ENCODE measurements at places on chromosomes 5 and 9.

- DNase-seq = peak; percentile 77
These were observed 12.5 kb downstream of the SRFBP1 start for GRCh38 chr5:121974261-121974660.

- no peak for DNase-seq
These were observed 146.3 kb downstream of the CETN3 start for GRCh38 chr5:90263102-90263820.

- DNase-seq = no peak
These were observed 8.0 kb downstream of the DELE1 start for GRCh38 chr5:141931694-141932093.

DNA sequence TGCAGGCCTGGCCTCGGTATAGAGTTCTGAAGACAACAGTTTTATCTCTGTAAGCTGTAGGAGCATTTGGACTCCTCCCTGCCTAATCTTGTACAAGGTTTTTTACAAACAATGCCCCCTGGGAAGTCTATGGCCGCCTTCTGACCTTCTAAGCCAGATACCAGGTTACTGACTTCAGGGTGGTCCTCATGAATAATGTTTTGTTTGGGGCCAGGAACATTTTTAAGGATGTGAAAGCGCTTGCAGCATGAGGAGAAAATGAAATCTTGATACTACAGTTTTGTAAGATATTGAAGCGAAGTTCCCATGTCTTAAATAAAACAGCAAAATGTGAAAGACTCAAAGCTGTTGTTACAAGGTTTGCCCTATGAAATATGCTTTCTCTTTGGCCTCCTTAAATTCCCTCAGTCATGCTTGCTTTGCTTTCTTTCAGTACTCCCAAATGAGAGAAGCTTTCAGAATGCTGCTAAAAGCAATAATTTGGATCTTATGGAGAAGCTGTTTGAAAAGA is 5.2 kb downstream of the ANKDD1B start:
- DNase-seq = no peak

GRCh38 chr5:145683431-145683830 is 151.7 kb downstream of the PRELID2 start:
- no peak for DNase-seq

- DNase-seq = no peak
These were observed 261.7 kb downstream of the KIF4B start for GRCh38 chr5:155275222-155275621.

- no peak for DNase-seq
These were observed 26.4 kb downstream of the PTPN3 start for GRCh38 chr9:109471475-109472393.

DNA sequence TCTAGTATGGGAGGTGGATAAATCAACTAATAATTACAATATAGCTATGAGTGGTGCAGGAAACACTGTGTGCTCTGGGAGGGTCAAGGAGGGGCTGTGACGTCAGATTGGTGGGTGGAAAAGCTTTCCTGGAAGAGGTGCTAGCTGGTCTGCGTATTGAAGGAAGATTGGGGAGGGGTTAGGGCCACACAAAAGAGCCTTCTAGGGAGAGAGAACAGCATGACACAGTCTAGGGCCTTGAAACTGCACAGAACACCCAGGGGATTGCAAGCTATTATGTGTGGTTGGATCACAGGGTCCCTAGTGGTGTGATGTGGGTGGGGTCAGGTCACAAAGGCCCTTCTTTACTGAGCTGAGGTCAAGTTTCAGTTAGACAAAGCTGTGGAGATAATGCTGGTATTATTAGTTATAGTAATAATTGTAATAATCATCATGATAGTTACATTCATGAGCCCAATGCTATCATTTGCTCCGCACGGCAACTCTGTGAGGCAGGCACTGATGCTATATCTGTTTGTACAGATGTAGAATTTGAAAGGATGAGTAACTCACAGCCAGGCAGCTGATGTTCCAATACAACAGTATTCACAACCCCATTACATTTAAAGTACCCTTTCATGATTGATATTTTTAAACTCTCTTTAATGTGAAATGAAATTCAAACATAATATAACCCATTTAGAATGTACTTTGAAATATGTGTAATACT is 197.4 kb upstream of the IL12B start:
- DNase-seq = no peak

DNA sequence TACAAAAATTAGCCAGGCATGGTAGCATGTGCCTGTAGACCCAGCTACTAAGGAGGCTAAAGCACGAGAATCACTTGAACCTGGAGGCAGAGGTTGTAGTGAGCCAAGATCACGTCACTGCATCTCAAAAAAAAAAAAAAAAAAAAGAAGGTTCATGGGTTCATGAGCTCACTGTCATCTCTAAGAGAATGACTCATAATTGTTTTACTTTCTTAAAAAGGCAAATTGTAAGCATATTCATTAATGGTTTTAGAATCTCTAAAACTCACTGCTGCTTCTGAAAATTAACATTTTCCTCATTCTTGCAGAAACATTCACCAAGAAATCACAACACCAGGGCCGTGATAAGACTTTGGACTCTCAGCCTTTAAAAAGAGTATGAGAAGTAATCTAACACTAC is 103.6 kb downstream of the GNA14 start:
- no peak for DNase-seq

DNA sequence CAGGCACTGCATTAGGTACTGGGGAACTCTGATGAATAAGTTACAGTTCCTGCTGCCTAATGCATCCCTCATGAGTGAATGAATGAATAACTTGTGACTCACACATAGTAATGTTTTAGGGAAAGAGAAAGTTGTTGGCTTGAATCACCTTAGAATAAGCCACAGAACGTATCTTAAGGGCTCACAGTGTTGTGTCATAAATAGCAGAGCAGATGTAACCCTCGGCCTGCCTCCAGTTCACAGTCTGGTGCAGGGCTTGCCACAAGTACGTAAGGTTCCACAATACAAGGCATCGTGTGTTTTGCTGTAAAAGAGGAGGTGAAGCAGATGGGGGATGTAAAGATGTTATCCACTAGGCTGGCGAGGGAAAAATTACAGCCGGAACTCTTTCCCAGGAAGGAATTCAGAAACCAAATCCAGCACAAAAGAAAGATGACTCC is 218.7 kb downstream of the TRPM3 start:
- DNase-seq = no peak

DNA sequence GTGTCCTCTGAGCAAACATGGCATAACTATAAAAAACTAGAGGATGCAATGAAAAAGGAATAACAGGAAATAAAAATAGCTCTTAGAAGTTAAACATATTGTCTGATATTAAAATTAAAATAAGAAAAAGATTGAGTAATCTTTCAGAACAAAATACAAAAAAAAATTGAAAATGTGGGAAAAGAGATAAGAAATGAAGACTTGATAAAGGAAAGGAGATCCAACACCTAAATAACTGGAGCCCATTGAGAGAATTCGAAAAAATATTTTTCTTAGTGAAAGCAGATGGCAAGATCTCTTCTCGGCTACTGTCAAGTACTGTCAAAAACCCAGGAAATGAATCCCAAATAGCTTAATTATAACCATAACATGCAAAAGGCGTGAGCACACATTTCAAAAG is 24.9 kb downstream of the LIFR start:
- DNase-seq = no peak

DNA sequence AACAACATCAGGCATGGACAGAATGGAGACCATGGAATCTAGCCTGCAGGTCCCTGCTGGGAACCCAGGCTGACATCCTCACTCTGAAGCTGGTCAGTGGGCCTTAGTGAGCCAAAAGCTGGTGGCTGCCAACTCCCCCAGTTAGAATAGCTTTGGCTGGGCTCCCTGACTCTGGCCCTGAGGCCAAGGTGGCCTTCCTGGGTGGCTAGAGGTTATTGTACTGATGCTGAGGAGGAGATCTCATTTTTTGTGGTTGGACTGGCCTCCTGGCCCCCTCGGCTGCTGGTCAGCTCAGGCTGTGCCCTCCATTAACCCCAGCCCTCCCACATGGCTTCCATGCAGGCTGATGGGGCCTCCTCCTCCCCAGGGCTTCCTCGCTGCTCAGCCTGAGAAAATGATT is 101.2 kb upstream of the PANK3 start:
- DNase-seq = no peak

- no peak for DNase-seq
These were observed 981.2 kb downstream of the TLE4 start for GRCh38 chr9:80552931-80553330.

DNA sequence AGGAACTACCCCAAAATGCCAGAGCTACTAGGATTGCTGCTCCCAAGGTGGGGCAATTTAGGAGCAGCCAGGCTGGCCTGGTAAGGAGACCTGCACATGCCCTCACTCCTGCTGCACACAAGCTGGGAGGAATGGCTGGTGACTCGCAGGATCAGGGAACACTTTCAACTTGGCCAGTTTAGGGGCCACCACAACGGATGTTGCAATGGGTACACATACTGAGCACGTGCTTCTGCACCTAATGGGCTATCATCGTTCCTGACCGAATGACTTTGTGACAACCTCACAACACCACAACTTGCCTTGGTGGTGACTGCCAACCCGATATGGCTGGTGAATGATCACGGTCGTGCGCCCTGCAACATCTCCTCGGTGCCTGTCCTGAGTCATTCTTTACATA is 172.0 kb downstream of the ROR2 start:
- DNase-seq = no peak

GRCh38 chr5:169248550-169248949 is 52.4 kb downstream of the SLIT3 start:
- no peak for DNase-seq

GRCh38 chr5:157160001-157160400 is 6.1 kb downstream of the GARIN3 start:
- no peak for DNase-seq

DNA sequence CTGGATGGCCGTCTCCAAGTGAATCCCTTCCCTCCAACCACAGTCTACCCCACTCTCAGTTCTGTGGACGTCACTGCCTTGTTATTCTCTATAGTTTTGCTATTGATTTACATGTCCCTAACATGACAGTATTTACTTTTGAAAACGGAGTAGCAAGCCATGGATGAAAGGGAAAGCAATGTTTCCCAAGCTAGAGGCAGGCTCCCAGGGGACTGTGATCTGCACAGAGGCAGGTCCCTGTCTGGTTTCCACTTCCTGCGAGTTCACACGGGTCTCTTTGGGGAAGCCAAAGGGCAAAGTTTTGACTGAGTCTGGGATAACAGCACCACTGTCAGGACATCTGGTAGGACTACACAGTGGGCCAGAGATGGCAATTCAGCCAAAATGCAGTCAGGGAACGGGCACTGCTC is 12.7 kb downstream of the C9orf153 start:
- DNase-seq = no peak

- DNase-seq = no peak
These were observed 130.3 kb upstream of the DMRT1 start for GRCh38 chr9:710951-711745.

GRCh38 chr9:129131300-129132145 is 20.3 kb downstream of the PTPA start:
- no peak for DNase-seq

GRCh38 chr5:138460032-138460693 is 5.1 kb upstream of the EGR1 start:
- DNase-seq = no peak

- DNase-seq = no peak
These were observed 31.5 kb upstream of the SGCD start for GRCh38 chr5:156295431-156295830.

DNA sequence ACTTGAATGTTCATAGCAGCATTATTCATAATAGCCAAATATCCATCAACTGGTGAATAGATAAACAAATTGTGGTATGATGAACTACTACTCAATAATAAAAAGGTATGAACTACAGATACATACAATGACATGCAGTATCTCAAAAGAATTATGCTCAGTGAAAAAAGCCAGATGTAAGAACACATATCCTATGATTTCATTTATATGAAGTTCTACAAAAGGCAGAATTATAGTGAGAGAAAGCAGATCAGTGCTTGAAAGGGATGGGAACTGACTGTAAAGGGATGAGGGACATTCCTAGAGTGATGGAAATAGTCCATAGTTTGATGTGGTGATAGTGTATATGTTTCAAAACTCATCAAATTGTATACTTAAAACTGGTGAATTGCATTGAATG is 339.0 kb downstream of the ENC1 start:
- DNase-seq = no peak

- no peak for DNase-seq
These were observed 3.4 kb downstream of the SSNA1 start for GRCh38 chr9:137191691-137192447.

- no peak for DNase-seq
These were observed 2.0 kb downstream of the RNF44 start for GRCh38 chr5:176535101-176535663.

DNA sequence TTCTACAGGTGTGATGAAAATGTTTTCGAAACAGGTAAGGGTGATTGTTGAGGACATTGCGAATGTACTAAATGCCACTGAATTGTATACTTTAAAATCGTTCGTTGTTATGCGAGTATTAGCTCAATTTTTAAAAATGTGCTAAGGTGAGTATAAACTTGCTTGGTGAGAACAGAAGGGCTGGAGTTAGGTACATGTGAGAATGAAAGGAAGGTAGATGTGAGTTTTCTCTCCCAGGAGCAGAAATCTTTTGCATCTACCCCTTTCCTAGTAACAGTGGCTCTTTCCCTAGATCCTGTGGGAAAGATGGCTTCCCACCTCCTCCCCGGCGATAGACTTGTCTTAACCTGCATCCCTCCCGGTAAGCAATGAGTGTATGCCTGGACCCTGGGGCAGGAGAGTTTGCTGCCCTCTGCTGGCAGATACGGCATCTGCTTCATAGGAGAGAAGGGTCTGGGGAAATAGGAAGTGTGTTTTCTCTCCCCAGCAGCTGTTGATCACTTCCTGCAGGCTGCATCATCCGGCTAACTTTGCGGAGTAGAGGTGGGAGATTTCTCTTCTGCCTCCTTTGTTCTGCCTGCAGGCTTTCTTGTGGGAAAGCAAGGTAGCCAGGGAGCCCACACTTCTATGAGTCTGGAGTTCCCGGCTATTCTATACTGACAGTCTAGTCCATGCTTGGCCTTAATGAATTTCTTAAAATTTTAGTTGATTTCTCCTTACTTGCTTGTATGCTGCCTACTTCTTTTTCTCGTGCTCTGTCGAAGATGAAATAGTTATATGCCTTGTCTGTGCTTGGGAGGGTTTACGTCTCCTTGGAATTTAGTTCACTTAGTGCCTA is 373.3 kb upstream of the SEMA6A start:
- no peak for DNase-seq

- DNase-seq = no peak
These were observed 76.0 kb upstream of the CD180 start for GRCh38 chr5:67272453-67273130.

GRCh38 chr9:127967151-127967809 is 13.5 kb downstream of the EEIG1 start:
- no peak for DNase-seq

GRCh38 chr5:143506836-143507552 is 103.5 kb upstream of the NR3C1 start:
- no peak for DNase-seq

- DNase-seq = no peak
These were observed 11.0 kb downstream of the RNF145 start for GRCh38 chr5:159198063-159199036.

- no peak for DNase-seq
These were observed 7.6 kb downstream of the BASP1 start for GRCh38 chr5:17224858-17225511.

DNA sequence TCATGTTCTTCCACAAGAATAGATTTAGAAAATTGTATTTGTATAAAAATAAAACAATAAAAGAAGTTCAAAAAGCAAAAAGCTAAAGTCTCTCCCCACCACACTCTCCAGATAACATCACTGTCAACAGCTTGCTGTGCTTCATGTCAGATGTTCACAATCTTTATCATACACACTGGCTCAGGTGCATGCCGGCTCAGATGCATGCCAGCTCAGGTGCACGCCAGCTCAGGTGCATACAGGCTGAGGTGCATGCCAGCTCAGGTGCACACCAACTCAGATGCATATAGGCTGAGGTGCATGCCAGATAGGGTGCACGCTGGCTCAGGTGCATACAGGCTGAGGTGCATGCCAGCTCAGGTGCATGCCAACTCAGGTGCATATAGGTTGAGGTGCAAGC is 26.5 kb downstream of the SEMA4D start:
- DNase-seq = no peak

Data from SK-N-MC (cell line).